ENCODE measurements at places on chromosomes 3 and 15.

GRCh38 chr3:160464971-160465370, 15.4 kb upstream of the TRIM59 start:
- no peak for DNase-seq

- no peak for DNase-seq
Measured at GRCh38 chr3:33184863-33185262, 33.7 kb downstream of the SUSD5 start.

DNA sequence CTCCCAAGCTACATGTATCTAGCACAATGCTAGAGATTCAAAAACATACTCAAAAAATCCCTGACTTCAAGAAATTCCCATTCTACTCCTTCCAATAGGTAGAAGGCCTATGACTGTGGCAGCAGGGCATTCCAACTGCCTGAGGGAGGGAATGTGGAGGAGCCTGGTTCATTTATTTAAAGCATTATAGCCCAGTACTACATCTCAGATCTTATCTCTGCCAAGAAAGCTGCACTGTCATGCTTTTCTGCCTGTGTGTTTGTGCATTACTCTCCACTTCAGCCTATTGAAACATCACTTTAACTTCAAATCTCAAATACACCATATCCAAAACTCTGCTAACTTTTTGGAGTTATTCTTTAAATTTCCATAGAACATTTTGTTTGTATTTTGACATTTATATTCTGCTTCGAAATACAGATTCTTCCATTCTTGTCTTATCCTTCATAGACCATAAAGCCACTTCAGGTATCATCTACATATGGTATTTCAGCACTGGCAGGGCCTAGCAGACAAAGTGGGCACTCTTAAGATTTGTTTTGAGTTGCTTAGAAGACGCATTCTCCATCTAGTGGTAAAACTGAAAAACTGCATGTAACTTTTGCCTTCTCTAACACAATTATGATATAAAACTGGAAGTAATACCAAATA, 59.1 kb upstream of the NEDD4 start:
- no peak for DNase-seq

GRCh38 chr3:143249014-143249413, 129.4 kb downstream of the CHST2 start:
- DNase-seq: no peak

DNA sequence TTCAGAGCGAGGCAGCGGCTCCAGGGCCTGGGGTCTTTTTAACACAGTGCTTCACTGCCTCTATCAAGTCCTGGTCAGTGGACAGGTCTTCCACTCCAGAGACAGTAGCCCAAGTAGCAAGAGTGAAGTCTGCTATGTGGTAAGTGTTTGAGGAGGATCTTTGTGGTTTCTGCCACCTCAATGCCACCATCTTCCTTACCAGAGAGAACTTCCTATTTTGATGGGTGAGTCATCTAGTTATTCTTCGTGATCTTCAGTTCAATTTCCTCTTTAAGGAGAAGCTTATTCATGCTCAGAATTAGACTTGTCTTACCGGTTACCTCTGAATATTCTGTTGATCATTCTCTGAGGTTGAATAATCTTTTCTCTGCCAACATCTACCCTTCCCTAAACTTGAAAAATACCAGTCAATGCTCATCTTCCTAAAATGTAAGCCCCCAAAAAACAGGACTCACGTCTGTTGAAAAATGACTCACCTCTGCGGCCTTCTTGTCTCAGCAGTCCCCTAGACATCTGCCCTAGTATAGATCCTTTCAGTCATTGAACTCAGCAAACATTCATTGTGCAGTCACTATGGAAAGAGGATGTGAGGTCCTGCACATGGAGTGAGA, 32.2 kb upstream of the BCL6 start:
- DNase-seq: no peak

GRCh38 chr15:91043202-91043874, 20.9 kb upstream of the VPS33B start:
- no peak for DNase-seq

DNA sequence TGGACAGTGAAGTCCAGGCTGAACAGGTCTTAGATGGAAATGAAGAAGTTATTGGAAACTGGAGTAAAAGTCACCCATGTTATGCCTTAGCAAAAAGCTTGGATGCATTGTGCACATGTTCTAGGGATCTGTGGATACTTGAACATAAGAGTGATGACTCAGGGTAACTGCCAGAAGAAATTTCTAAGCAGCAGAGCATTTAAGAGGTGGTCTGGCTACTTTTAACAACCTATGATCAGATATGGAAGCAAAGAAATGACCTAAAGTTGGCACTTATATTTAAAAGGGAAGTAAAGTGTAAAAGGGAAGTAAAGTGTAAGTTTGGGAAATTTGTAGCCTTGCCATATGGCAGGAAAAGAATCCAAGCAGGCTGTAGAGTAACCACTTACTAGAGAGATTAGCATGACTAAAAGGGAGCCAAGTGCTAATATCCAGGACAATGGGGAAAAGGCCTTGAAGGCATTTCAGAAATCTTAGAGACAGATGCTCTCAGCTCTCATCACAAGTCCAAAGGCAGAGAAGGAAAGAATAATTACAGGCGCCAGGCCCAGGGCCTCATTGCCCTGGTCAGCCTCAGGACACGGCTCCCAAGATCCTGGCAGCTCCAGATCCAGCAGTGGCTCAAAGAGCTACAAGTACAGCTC, 73.9 kb upstream of the KCNH8 start:
- DNase-seq: no peak

GRCh38 chr15:72536506-72536905, 62.4 kb downstream of the ARIH1 start:
- no peak for DNase-seq

DNA sequence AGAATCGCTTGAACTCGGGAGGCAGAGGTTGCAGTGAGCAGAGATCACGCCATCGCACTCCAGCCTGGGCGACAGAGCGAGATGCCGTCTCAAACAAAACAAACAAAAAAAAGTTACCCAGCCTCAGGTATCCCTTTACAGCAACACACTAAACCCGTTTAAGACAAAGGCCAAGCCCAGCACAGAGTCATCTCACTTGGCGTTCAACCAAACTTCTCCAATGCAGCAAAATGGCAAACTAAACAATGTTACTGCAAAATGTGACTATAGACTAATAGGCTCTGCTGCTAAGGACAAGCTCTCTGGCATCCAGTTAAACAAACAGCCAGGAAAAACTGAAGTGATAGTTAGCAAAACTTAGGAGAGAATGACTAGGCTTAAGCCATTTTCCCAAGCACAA, 6.4 kb upstream of the FAM219B start:
- DNase-seq: no peak

- DNase-seq: no peak
Measured at GRCh38 chr15:40932649-40933516, 3.7 kb downstream of the DLL4 start.

DNA sequence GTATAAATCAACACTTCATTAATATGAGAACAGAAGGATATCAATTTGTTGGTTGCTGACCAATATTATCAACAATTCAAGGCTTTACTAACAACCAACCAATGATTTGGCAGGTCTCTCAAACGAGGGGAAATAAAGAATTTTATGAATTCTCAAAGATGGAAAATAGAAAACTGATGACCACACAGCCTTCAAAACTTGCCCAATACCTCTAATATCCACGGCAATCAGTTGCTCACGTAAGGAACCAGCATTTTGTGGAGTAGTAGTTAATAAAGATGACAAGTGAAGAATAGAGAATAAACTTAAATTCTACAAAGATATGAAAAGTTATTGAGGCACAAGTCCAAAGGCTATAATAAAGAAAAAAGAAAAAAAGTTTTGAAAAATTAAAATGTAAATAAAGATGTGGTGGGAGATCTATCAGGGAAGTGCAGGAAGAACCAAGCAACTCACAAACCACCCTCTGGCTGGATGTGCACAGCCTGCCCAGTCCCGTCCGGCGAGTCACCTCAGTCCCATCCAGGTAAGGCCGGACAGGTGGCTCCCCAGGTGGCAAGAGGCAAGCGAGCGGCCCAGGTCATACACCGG, 808 bp downstream of the GK5 start:
- no peak for DNase-seq

DNA sequence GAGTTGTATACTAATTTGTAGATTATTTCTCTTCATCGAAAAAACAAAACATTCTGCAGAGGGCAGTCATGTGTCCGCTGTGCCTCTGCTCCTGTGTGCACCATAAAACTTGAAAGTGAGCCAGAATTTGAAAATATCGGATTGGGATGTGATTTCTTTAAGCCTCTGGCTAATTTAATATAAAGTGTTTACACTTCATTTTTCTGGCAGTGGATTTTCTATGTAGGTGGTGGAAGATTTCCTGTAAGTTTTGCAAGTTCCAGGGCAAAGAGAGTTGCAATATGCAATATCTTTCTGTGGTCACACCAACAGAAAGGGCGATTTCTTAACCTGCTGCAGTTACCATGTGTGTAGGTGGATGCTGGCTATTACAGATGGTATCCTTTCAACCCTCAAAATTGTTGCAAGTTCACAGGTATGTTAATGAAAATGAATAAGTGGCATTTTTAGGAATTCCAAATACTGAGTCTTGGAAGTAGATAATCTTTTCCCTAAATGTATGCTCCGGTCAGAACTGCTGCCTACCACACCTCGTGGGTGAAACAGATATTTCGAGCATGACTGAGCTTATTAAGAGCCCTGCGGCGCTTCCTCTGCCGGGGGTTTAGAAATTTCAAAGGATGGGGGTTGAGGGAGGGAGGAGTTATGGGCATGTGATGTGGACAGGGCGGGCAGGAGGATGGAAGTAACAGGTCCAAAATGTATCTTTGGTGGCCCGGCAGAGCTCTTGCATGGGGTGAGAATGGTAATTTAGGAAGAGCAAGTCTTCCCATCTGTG, 134.0 kb downstream of the PGPEP1L start:
- DNase-seq: no peak

DNA sequence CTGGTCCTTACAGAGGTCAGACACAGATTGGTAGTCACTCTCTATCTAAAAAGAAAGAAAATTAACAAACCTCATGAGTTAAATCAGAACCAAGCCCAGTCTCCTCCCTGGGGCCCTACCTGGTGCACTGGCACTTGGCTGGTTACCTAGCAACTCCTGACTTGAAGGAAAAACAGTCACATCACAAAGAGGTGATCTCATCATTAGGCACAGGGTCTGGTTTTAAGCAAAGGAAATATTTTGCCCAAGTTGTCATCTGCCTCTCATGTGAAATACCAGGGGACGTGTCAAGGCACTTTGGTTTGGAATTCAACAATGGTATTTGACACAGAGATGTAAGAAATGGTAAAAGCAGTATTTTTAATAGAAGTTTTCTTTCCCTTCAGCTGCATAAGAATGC, 47.7 kb upstream of the FMN1 start:
- no peak for DNase-seq

DNA sequence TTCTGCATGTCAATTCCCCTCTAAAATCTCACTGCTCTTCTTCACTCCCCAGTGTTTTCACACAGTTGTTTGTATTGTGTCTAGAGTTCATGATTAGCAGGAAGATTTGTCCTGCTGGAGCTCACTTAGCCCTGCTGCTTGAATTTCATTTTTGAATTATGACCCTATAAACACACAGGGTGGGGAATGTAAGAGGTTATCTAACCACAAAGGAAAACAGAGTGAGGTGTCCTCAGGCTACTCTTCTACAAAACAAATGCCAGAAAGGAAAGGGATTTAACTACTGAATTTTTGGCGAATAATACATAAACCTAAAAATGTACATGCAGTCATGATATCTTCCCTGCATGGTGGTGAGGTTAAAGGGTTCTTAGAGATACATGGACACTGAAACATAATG, 215.1 kb upstream of the CNTN4 start:
- no peak for DNase-seq

GRCh38 chr3:184600685-184601377, 39.2 kb downstream of the EPHB3 start:
- no peak for DNase-seq

DNA sequence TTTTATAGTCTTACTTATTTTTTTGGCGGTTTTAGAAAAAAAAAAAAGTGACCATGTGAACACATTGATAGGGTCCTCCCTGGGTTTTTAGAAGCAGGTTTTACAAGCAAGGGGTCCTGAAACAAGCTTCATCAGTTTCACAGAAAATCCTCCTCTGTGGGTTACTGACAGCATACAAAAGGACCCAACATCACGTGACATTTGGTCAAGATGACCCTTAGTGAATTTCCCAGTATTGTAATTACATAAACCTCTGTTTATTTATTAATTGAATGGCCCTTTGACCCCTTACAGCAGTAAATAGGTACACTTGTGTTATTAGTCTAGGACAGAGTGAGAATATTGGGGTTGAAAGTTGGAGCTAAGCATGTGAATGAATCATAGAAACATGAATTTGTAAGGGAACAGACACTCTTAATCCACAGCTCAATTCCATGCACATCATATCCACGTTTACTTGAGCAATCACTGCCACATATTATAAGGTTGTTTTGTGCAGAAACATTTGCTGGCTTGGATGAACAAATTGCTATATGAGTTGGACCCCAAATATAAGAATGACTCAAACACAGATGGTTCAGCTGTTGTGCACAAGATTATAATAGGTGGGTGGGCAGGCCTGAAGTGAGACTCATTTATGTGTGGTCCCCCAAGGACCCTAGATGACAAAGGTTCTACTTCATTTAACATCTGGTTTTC, 137.5 kb downstream of the ZNF385D start:
- DNase-seq: no peak

DNA sequence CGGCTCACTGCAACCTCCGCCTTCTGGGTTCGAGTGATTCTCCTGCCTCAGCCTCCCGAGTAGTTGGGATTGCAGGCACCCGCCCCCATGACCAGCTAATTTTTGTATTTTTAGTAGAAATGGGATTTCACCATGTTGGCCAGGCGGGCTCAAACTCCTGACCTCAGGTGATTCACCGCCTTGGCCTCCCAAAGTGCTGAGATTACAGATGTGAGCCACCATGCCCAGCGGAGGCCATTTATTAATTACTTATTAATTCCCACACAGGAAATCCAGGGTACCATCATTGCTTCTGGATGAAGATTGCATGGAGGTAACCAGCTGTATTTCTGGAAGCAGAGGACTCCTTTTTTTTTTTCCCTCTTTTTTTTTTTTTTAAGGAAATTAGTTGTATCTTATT, 37.8 kb downstream of the MAP4 start:
- no peak for DNase-seq

DNA sequence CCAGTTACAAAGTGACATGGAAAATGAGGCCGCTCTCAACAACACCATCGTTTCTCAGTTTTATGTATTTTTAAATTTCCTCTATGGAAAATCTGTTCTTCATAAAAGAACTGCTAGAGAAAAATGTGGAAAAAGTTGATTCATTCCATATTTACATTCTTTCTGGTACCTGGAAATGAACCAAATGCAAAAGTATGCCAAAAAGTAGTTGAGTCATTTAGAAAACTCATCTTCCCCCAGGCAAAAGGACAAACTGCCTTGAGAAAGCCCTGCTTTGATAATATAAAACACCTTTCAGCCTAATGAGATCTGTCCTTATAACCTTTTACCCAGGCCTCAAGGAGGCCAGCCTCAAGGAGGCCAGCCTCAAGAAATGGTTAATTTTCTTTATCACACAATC, 283.0 kb upstream of the VEPH1 start:
- no peak for DNase-seq

DNA sequence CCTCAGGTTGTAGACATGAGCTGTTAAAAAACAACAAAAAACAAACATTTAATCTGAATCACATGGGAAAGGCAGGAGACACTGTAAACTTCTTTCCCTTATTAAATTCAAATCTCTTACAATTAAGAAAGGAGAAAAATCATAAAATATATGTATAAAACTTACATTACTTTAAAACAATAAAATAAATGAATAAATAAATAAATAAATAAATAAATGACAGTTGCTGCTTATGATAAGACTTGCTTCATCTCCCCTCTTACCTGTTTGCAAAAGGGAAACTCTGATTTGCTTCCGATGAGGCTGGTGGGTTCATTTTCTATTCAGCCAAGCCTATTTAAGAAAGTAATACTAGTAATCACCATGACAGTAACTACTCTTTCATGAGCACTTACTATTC, 353.4 kb upstream of the TBL1XR1 start:
- DNase-seq: no peak

Measured in SK-N-MC (cell line).